CD4-positive, alpha-beta T cell treated with Interleukin-15 for 4 hours (primary cell): ENCODE measurements at places on chromosomes 6 and 20.

DNA sequence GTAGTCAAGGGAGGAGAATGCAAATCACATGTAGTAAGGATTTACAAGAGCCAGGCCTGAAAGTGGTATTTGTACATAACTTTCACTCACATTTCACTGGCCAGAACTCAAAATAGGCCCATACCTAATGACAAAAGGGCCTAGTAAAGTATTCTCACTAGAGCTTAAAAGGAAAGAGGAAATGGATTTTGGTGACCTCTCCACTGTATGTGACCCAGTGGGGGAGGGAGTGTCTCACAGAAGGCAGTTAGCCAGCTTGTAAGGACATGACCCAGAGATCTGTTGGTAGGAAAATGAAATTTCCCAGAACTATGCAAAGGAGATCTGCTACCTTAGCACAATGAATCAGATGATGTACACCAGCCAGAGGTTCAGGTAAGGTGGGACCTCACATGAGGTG is 124.4 kb downstream of the PTPRT start:
- DNase-seq, result no peak

DNA sequence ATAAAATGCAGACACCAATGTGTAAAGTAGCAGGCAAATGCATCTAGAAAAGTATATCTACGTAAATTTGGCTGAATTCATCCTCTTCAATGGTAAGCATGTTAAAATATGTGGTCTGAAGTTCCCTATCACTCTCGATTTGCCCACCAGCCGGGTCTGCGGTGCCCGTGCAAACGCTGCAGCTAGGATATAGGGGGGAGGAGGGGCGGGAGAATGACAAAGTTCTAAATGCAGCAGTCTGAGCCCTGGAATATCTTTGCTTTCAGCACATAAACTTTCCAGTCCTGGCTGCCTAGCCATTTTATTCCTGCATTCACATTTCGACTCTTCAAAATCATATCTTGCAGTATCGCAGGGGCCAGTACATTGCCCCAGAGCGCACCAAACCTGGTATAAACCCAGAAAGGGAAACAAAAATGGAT is 708 bp downstream of the NRN1 start:
- no peak for DNase-seq

- no peak for DNase-seq
Measured at GRCh38 chr20:62318400-62319345, 15.9 kb downstream of the ADRM1 start.

DNA sequence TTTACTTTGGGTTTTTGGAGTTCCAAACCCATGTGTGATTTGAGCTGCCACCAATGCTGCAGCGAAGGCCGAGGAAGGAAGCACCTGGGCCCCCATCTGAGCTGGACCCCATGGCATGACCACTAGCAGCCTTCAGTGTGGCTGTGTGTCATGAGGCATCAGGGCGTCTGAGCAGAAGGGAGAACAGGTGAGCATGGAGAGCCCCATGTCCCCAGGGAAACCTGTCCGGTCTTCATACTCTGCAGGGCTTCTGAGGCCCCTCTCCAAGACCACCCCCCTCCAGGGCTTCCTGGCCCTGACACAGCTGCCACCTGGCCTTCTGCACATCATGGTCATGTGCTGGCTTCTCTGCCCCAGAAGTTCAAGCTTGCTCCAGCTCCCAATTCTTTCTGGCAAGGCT is 169.1 kb upstream of the CST7 start:
- DNase-seq, result no peak

- DNase-seq, result no peak
Measured at GRCh38 chr6:142721215-142721920, 223.6 kb downstream of the HIVEP2 start.

GRCh38 chr6:140061110-140062042 is 686.9 kb upstream of the CITED2 start:
- DNase-seq, result no peak

DNA sequence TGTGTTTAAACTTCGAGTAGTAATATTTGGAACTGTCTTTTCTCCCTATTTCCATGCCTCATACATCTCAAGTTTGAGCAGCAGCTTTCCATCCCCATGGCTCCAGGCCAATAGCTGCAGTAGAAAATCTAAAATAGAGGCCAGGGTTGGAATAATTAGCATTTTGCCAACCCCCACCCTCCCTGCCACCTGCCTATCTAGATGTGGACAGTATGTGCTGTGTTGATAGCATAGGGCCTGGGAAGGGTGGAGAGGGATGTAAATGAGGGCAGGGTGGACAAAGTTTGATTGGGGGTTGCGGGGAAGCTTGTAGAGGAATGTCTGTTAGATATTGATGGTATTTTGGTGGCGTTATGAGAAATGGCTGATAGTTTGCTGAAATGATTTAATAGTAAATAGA is 5.6 kb downstream of the TOP1 start:
- DNase-seq, result no peak

DNA sequence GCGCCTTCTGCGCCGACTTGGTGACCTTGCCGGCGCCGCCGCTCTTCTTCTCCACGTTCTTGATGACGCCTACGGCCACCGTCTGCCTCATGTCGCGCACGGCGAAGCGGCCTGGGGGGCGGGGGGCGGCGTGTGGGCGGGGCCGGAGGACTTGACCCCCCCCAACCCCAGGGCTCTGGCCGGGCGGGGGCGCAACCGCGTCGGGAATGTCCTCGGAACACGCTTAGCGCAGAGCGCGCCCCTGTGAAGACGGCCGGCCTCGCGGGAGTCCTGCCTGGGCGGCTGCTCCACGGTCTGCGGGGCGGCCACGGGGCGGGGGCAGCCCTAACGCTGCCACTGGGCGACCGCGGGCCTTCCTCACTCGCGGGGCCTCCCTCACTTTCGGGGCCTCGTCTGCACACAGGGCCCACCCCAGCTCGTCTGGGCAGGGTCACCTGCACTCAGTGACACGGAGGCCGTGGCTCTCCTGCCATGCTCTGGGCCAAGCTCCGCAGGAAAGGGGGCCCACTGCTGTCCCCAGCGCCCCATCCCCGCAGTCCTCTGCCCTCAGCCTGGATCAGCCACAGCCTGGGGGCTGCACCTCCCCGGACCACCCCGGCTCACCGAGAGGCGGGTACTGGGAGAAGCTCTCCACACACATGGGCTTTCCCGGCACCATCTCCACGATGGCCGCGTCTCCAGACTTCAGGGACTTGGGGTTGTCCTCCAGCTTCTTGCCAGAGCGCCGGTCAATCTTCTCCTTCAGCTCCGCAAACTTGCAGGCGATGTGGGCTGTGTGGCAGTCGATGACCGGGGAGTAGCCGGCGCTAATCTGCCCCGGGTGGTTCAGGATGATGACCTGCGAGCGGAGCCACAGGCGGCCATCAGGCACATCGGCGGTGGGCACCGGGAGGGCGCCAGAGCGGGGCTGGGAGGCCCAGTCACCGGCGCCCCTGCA is 10.3 kb downstream of the EEF1A2 start:
- no peak for DNase-seq

GRCh38 chr6:56047931-56048540 is 172.6 kb upstream of the BMP5 start:
- DNase-seq, result no peak

- no peak for DNase-seq
Measured at GRCh38 chr6:117505311-117505710, 22.8 kb downstream of the DCBLD1 start.

GRCh38 chr20:1848373-1848772 is 46.8 kb upstream of the SIRPA start:
- no peak for DNase-seq

GRCh38 chr6:157962601-157963302 is 18.9 kb upstream of the SYNJ2 start:
- DNase-seq, result no peak

- no peak for DNase-seq
Measured at GRCh38 chr6:116064666-116065065, 4.0 kb upstream of the FRK start.

DNA sequence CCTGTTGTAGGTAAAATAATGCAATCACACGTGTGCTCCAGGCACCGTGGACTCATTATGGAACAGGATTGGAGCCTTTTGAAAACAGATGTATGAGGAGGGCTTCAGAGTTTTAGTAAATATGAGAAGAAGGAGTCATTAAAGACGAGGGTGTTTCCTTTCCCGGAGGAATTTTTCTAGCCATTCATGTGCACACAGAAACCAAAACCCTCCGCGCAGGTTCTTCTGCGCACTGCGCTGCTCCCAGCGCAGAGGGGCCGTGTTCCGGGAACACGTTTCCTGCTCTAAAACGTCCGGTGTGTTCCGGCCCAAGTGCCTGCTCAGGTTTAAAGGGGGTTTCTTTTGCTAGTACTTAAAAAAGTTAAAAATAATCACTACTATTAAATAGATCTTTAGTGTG is 11.6 kb downstream of the GPR31 start:
- no peak for DNase-seq

GRCh38 chr6:139819776-139820175 is 445.3 kb upstream of the CITED2 start:
- no peak for DNase-seq

GRCh38 chr6:153435787-153436186 is 304.7 kb upstream of the RGS17 start:
- DNase-seq, result no peak

DNA sequence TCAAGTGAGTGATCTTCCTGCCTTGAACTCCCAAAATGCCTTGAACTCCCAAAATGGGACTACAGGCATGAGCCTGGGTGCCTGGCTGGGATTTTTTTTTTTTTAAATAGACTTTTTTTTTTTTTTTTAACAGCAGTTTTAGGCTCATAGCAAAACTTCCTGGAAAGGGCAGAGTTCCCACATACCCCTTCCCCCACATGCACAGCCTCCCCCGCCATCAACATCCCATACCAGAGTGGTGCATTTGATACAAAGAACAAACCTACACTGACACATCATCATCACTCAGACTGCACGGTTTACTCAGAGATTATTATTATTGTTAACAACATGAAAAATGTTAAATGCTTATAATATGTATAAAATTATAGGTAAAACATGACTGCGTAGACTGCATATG is 26.0 kb downstream of the UQCC1 start:
- DNase-seq, result no peak

DNA sequence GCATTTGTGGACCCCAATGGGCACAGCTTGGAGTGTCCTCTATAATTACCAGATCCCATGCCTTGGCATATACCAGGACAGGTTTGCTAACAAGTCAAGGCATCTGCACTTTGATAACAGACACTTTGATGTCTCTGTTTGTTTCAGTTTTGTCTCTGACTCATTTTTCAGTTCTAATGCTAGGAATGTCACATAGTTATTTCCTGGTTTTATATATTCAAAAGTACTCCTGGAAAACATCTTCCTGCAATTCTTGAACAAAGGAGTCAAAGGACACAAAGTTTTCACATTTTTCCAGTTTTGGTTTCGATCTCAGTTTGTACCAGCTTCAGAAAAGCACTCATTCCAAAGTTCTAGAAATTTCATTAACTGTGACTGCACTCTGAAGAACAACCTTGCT is 188.1 kb downstream of the FOXC1 start:
- no peak for DNase-seq

DNA sequence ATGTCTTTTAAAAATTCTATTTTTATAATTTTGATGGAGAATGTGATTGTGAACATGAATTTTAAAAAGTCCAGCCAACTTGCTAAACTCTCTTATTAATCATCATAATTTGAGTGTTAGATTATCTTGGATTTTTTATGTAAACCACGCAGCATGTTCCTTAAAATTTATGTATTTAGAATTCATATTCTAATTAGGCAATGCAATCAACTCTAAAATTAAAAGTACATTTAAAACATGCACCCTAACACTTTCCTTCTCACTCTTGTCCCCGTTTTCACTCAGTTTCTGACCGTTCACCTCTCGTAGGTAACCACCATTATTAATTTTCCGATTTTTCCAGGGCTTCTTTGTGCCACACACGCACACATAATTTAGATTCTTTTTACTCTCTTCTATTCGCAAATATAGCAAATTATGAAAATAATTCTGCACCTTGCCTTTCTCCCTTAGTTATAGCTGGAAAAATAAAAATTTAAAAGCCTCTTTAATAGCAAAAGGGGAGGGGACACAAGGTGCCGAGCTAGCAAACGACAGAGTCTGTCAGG is 329 bp upstream of the ZKSCAN3 start:
- no peak for DNase-seq
